ENCODE measurements at places on chromosomes 13 and 19.
A peak's percentile ranks its signal among the peaks of the same experiment; 100 is the strongest.

GRCh38 chr19:8528500-8528899, 14.5 kb upstream of the ZNF414 start:
- DNase-seq: no peak

DNA sequence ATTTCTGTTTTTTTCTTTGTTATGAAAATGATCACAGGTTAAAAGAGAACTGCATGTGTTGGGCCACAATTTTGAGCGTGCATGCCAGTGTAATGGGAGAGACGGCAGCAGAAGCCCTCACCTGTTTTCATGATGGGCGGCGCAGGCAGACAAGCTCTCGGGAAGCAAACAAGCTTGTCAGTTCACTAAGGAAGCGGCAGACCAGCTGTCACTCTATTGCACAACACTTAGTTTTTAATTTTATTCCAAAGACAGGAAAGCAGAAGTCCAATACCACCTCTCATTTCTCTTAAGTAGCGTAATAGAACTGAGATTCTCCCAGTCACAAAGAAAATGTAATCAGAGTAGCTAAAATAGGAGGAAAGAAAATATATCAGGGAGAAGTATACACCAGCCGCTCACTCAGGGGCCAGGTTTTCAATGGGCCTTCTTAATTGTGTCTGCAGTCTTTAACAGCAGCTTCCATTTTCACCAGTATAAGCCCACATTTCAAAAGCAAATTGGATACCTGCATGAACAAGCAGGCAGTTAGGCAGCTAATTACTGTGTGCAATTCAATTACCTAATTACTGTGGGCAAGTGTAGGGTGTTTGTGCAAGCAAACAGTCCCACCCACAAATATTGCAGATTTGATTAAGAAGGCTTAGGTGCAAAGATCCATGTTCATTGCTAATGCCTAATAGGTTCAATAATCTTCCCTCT, 711.4 kb downstream of the DIAPH3 start:
- no peak for DNase-seq

DNA sequence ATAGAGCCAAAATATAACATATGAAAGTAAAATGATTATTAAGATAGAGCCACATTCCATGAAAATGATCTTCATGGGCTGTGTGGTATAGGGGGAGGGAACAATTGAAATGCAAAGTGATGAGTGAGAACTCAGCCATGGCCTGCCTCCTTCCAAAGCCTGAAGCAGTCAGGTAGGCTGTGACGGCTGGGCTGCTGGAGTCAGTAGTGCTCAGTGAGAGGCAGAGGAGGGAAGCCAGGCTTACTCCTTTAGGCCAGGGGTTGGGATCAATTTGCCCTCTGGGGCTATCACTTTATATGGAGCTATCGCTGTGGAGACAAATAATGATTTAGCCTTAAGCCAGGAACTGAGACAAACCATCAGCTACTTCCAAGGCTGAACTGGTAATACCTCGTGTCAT, 654.9 kb downstream of the FGF9 start:
- no peak for DNase-seq

DNA sequence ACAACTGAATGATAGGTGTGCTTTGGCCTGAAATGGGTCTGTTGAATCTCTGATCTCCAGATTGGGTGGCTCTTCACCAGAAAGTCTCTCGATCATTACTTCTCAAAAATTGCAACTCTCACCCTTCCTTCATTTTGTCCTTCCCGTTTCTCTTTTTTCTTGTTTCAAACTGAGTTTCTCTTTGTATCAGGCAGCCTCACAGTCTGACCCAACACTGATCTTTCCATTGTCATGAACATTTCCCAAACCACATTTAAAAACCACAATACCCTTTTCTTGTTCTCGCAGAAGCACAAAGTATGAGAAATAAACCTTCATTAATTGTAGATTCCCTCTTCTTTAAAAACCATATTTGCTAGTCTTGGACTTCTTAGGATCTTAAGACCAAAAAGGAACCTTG, 33.6 kb upstream of the HMGB1 start:
- DNase-seq: no peak

DNA sequence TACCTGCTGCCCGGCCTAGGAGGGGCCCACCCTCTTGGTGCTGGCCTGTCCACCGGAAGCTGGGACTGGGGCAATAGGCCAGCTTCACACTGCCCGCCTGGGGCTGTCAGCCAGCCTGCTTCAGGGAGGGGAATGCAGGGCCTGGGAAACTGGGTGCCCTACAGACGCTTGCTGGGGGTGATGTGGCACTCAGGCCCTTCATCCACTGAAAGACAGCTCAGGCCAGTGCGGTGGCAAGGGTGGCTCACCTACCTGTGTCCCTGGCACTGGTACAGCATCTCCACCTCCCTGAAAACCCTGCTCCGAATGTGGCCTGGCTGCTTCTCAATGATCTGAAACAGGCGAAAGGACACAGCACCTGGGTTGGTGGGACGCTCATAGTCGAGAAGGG, 7.8 kb downstream of the MKNK2 start:
- DNase-seq: no peak

GRCh38 chr19:42396381-42397262, 6.5 kb upstream of the CNFN start:
- DNase-seq: peak; percentile 99

DNA sequence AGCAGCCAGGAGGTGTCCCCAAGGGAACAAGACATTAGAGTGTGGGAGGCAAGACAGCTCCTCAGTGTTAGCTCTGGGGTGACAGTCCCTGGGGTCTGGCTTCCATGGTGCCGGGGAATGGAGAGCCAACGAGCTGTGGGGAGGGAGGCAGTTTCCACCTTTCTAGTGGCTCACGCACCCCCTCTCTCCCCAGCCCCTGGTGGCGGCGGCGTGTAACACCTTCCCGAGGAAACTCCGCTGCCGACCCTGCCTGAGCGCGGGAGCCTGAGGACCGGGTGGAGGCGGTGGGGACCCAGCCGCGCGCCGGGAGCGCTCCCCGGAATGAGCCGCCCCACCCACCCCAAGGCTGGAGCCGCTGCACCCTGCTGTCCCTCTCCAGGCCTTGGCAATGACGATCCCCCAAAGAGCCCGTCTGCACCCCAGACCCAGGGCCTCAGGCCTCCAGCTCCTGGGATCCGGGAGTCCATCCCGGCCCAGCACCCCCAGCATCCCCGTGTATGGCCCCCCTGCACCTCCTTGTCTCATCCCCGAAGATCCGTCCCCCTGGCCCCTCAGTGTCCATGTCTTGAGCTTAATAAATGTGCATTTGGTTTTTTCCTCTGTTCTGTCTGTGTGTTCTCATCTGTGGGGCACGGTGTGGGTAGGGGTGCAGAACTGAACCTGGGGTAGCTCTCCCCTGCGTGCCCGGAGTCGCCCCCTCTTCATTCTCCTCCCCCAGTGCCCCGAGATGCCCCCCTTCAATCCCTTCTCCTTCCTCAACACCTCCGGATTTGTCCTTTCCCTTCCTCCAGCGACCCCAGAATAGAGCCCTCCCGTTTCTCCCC, 622 bp upstream of the FXYD5 start:
- DNase-seq: no peak

DNA sequence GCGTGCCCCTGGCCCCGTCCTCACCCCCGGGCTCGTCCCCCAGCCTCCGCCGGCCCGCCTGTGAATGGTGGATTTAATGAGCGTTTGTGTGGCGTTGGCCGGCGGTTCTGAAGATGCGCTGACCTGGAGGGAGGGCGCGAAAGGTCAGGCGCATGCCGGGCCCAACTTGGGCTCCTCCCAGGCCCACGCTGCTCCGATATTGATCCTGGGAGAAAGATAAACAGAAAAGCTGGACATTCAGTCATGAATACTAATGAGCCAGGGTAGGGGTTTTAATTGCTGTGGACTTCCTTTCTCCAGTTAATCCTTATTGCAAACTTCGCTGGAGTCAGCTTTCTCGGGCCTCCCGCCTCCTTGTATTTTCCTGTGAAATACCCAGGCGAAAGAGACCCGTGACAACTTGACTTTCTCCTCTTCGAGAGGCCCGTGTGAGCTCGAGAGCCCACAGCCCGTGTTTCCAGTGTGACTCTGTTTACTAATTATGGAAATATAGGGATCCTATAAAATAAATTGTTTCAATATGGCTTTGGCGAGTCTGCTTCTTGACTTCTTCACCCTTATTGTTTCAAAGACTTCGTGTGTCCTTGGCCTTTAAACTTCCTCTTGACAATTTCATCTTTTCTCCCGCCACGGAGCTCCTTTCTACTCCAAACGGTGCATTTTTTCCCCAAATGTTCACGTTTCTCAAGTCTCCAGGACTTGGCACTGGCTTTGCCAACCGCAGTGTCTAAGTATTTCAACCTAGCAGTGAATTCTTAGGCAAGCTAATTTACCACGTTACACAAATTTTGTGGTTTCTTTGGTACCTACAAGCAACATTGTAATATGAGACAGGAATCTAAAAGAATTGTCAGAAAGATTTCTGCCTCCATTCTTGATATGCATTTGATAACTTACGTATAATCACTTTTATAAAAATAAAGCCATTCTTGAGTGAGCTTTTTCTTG, 10.5 kb downstream of the ZIC2 start:
- DNase-seq: no peak

DNA sequence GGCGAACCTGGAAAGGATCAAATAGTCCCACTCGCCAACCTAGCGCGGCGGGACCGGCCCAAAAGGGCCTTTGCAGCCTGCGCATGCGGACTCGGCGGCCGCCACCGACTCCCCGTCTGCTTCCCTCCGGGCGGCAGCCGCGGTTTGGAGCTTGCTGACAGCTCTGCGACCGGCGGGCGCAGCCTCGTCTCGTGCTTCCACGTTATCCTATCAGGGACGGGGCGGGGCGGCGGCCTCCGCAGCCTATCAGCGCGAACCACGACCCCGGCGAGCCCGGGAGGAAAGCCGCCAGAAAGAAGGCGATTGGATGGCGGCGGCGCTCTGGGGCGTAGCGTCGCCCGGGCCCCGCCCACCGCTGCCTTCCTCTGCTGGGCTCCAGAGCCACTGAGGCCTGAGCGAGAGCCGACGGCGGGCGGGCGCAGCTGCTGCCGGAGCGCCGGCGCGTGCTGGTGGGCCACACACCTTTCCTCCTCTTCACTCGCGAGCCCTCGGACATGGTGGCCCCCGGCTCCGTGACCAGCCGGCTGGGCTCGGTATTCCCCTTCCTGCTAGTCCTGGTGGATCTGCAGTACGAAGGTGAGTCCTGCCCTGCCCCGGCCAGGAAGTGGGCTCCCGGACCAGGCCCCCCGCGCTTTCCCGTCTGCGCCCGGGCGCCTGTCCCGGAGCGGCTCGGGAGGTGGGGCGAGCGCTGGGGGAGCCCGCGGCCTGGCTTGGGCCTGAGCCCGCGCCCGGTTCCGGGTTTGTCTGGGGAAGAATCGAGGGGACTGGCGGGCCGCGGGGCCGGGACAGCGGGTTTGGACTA, at the start of gene DNAJC3:
Gene DNAJC3, plus strand, starts transcription at position 378 of the 802 bp plus-strand sequence. Its CDS starts 117 bp downstream, at position 495.
- DNase-seq: peak; percentile 98

DNA sequence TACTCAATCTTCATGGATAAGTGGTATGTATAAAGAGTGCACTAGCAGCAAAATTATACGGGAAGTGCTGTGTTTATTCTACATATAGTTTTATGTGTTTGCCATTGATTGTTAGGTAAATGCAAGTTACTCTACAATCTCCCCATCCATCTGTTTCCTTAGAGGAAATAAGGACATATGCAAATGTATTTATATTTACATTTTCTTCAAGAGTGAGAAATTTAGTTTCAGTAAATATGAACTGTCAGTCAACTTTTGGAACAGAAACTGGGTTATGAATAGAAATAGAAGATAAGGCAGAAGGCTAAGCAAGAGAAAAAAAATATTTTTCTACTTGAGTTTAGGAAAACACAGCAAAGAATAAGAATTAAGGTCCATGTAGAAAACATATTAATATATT, 176.1 kb upstream of the KLHL1 start:
- DNase-seq: no peak

DNA sequence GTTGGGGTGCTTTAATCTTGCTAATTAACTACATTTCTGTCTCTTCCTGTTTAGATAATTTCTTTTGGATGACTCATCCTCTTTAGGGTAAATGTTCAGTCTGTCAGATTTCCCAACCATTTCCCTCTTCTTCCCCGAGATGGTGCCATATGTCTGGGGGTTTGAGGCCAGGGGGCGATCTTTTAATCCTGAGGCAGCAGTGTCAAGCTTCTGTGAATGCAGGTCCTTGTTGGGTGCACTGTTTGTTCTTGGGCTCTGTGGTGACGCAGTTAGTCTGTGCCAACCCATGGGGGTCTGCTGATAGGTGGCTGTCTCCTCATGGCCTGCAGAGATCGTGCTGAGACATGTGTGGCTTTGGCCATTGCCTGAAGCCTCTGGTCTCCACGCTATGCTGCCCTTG, 420.4 kb downstream of the NDFIP2 start:
- peak; percentile 69 for DNase-seq
